ENCODE measurements at places on chromosomes 11 and 22. TPM values are rescaled to one million over a fixed set of nuclear protein-coding genes. Genes with fewer than 3 reads are reported as not detected.

GRCh38 chr22:43308060-43308830 is 34.9 kb downstream of the SCUBE1 start:
- no peak for DNase-seq
- no peaks in the 10 kb centered on the region for H3K4me1 ChIP-seq
- H3K27me3 ChIP-seq = peaks cover 19% of the 10 kb centered on the region

- H3K27me3 ChIP-seq = peaks cover 6% of the 10 kb centered on the region
- no peak within 1 kb of the TSS for H3K27ac ChIP-seq
- DNase-seq = no peak
- peaks cover 1% of the 10 kb centered on the region for H3K4me1 ChIP-seq
- no peak within 1 kb of the TSS for H3K4me3 ChIP-seq
Observed at GRCh38 chr11:118076754-118077281, at the start of gene TMPRSS4. TMPRSS4 (plus strand) TSS chr11:118077078; CDS start chr11:118077303, 225 bp downstream.

DNA sequence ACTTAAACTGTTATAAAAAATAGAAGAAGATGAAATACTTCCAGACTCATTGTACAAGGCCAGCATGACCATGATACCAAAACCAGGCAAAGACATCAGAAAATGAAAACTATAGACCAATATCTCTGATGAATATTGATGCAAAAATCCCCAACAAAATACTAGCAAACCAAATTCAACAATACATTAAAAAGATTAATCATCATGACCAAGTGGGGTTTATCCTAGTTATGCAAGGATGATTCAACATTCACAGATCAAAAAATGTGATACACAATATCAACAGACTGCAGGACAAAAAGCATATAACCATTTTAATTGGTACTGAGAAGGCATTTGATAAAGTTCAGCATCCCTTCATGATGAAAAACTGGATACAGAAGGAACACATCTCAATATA is 824.5 kb upstream of the RAG2 start:
- no peak overlapping the region for H3K4me3 ChIP-seq
- DNase-seq = no peak
- H3K27ac ChIP-seq = no peak overlapping the region
- no peaks in the 10 kb centered on the region for H3K27me3 ChIP-seq

- H3K4me1 ChIP-seq = no peaks in the 10 kb centered on the region
- H3K27ac ChIP-seq = no peak overlapping the region
- H3K4me3 ChIP-seq = no peak overlapping the region
- H3K27me3 ChIP-seq = no peaks in the 10 kb centered on the region
- no peak for DNase-seq
- H3K36me3 ChIP-seq = no peaks in the 10 kb centered on the region
Observed at GRCh38 chr22:46115755-46116490, 34.4 kb upstream of the PPARA start.

DNA sequence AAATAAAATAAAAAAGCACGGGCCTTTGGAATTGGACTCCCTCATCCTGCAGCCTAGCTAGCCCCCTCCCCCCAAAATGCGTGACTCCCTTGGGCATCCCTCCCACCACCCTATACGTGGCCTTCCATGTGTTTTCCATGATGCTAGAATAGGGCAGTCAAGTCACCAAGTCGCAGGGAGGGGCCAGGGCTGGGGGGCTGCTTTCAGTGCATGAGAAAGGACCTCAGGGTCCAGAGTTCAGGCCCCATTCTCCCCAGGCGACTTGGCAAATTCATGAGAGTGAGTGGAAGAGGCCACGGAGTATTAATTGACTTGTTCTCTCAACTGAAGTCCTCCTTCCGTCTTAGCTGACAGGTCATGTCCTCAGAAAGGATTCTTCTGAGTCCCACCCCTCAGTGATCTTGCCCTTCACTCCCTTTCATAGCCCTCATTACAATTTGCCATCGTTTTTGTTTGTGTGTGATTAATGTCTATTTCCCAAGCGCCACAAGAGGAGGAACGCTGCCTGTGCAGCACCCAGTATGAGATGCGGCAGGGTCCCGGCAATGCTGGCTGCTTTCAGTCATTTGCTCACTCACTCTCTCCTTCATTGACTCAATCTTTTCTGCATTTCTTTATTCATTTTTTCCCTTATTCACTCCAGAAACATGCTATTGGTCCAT is 17.4 kb downstream of the LRRC32 start:
- no peak overlapping the region for H3K4me3 ChIP-seq
- H3K27me3 ChIP-seq = peaks cover 14% of the 10 kb centered on the region

DNA sequence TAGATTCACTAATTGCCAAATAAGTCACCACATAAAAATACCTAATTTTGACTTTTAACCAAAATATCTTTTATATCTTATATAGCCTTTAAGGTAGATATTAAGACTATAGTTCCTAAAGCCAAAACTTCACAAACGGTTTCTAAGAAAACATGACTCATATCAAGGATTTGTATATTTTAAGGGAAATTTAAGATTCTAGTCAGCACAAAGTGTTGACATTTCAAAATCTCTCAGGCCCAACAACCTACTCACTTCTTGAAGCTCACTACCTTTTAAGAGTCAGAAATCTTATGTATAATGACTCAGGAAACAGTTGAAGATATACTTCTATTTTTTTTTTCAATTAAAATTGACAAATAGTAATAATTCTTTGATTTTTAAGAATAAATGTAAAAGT is 221.9 kb downstream of the SBF2 start:
- H3K4me1 ChIP-seq = no peaks in the 10 kb centered on the region
- no peaks in the 10 kb centered on the region for H3K36me3 ChIP-seq
- no peak overlapping the region for H3K4me3 ChIP-seq
- DNase-seq = no peak
- H3K27ac ChIP-seq = no peak overlapping the region
- H3K27me3 ChIP-seq = peaks cover under 1% of the 10 kb centered on the region

- H3K27ac ChIP-seq = no peak overlapping the region
- no peak for DNase-seq
- H3K4me3 ChIP-seq = no peak overlapping the region
- H3K4me1 ChIP-seq = peaks cover 2% of the 10 kb centered on the region
Observed at GRCh38 chr11:63737718-63738117, 30.9 kb downstream of the ZFTA start.

TCN1 gene
- total RNA-seq = not detected

WNT11 gene
- 0.91 TPM for total RNA-seq

SAA2 gene
- total RNA-seq = not detected

MMP12 gene
- not detected for total RNA-seq

FOLH1 gene
- not detected for total RNA-seq

P2RY6 gene
- not detected for total RNA-seq

GPR83 gene
- 0.05 TPM for total RNA-seq

OR8D1 gene
- not detected for total RNA-seq

RIC3 gene
- total RNA-seq = 2.3 TPM

Data from activated T-helper 2 cell treated with anti-CD3 and anti-CD28 coated beads, Interferon-gamma antibody, Interleukin-2, Interleukin-4, amounts not matched to agents 10 μg/mL and 5 μg/mL and 100 μg/mL, durations not matched to agents 14 hours and 24 hours and 36 hours (primary cell).